ENCODE measurements at places on chromosomes 2 and 18.

DNA sequence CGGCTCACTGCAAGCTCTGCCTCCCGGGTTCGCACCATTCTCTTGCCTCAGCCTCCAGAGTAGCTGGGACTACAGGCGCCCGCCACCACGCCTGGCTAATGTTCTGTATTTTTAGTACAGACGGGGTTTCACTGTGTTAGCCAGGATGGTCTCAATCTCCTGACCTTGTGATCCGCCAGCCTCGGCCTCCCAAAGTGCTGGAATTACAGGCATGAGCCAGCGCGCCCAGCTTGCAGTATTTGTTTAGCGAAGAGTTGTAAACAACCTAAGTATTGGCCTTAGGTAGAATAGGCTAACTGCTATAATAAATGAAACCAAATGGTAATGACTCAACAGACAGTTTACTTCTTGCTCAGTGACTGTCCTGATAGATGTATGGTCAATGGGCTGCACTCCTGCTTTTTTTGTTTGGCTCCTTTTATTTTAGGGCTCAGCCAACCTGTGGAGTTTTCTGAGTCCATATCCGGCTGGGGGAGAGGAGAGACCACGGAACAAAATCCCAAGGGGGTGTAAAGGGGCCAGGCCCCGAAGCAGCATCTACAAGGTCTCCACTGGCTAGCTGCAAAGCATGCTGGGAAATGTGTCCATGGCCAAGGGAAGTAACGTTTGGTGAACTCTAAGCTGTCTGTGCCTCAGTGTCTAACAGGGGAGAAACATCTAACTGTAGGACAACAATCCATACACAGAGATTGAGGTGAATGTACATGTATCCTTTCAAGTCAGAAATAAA, 841.0 kb upstream of the ID2 start:
- no peak for DNase-seq

DNA sequence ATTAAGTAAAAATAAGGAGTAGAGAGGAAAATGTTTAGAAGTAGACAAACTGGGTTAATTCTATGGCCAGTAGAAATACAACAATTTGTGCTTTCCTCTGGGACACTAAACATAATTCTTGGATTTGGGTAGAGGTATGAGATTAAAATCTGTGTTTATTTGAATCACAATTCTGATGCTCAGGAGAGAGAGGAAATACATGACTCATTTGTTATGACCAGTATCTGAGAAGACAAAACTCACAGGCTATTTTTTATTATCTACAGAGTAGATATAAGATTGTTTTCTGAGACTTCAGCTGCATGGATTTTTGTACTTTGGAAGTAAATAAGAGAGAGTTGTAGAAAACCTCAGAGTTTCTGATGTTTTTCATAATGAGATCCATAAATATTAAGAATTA, 315.7 kb upstream of the CWC22 start:
- DNase-seq = no peak

DNA sequence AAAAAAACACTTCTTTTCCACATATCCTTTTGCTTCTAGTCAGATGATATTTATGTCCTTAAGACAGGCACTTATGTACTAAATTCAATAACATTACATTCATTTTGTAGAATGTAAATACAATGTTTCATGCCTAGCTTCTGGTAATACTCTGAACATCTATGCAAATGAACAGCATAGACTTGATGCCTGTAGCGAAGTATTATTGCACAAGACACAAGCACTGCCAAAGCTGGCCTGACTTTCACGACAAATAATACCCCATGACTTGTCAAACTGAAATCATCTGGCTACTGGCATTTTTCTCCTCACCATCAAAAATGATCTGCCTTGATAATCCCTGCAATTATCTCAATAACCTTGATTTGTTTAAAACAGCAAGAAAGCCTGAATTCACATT, 101.3 kb downstream of the L3MBTL4 start:
- no peak for DNase-seq

GRCh38 chr18:7157760-7158159, 40.2 kb upstream of the LAMA1 start:
- no peak for DNase-seq

DNA sequence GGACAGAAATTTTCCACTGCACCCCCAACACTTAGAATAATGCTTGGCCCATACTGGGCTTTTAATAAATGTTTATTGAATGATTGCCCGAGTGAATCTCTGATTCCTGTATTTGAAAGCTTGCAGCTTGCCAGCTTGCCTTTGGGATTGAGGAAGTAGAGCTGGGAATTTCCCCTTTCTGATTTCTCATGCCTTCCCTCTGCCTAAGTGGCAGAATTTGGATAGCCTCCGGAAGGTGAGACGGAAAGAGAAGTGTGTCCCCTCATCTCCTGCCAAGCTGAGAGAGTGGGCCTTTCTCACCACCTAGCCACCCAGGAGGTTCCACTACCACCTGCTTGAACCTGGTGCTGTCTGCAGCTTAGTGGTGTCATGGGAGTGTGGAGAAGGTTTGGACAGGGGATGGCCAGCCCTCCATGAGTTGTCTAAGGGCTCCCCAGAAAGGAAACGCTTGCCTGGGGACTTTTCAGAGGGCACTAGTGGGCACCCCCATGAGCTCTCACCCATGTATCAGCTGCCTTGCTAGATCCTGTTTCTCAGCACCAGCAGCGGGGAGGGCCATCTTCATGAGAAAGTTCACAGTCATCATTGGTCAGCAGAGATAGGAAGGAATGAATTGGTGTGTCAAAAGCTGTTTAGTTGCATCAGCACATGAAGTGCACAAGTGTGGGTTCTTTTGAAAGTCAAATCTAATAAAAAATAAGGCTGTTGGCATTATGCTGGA, 8.6 kb upstream of the NCOA1 start:
- DNase-seq = no peak
